Kasumi-1 (cell line): ENCODE measurements at places on chromosomes 7 and 10.

DNA sequence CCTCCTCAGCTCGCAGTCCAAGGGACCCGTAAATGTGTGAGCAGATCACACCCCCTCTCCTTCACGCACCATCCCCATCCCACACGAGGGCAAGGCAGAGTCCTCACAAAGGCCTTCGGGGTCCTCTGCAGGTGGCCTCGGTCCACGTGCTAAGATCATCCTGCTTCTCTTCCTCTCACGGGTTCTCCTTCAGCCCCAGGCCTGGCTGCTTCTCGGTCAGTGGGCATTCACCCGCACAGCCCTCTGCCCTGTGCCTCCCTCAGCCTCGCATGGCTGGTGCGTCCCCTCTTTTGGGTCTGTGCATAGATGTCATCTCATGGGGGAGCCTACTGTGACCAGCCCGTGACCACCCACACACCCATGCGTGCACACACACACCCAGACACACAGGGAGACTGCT lies 17.3 kb upstream of the FOXL3 start:
- DNase-seq, result no peak

DNA sequence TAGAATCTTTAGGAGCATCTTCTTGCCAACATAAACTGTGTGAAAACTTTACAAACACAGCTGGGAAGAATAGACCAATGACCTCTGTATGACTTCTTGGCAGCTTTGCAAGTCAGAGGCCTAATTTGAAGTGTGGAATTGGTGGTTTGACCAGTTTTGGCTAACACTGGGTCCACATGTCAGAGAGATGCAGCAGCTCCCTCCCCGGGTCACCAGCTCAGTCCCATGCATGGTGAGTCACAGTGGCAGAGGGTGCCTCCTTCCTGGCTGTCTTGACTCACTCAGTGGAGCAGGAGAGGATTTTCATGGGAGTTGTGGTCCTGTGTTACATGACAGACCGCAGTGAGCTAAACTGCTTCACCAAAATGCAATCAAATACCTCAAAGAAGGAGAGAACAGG lies 8.2 kb upstream of the STARD3NL start:
- peak; percentile 57 for DNase-seq

GRCh38 chr7:104045183-104045582 lies 55.7 kb upstream of the RELN start:
- no peak for DNase-seq

DNA sequence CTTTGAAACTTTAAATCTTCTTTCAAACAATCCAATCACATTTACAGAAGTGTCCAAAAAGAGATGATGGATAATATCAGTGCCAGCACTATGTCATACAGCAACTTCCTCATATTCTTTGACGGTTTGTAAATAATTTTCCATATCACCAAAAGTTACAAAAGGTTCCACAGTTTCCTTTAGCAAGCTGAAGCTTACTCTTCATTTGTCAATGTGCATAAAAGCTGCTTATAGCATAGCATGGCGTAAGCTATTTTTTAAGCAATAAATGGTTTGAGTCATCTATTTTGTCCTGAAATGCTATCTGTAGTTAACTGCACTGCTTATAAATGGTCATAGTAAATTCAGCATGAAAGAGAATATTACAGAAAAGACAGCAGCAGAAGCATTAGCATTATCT lies 95.1 kb downstream of the ETV1 start:
- DNase-seq, result no peak

GRCh38 chr10:29723726-29724125 lies 89.0 kb upstream of the SVIL start:
- no peak for DNase-seq

DNA sequence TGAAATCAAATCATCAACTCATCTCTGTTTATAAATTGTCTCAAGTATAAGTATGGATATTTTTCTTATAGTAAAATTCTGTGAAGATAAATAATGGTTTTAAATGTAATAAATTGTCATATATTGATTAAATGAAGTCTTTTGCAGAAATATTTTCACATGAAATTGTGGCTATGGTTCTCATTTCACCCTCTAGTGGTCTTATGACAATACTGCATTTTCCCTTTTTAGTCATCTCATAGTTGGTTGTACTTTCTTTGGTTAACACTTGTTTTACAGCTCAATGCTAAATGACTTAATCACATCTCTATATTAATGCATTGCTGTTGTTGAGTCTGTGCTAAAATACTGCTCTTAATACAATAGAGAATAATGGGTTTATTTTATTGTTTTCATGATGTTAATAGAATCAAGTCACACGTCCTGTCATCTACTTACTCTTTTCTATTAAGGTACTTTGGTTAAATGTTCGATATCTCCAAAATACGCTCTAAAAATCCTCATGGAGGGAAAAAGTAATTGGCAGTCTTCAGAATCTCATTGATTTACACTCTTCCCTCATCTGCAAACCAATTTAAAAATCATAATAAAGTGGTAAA lies 38.0 kb upstream of the CACNA2D1 start:
- peak; percentile 63 for DNase-seq

DNA sequence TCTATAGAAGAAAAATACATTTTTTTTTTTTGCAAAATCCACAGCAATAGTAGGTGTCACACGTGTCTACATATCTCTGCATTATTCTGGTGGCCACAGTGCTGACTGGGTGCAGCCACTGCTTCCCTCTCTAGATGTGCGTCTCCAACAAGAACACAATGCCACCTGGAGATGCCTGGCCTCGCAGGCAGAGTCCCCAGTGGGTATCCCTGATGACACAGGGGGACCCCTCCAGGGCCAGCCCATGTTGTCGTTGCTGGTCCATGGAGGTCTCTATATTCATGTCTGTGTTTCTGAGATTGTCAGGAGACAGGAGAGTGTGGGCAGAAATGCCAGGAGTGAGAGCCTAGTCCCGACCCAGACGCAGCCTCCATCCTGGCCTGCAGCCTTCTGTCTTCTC lies 345.9 kb upstream of the SHH start:
- DNase-seq, result no peak

- no peak for DNase-seq
Measured at GRCh38 chr10:490256-490655, 199.2 kb downstream of the DIP2C start.

- no peak for DNase-seq
Measured at GRCh38 chr10:92395271-92395670, 104.3 kb downstream of the MARCHF5 start.

GRCh38 chr10:27998178-27998953 lies 513 bp downstream of the ODAD2 start:
- DNase-seq, result no peak
